C1 segment of cervical spinal cord (tissue), 14 donors: ENCODE measurements at places on chromosomes 5 and 9.

DNA sequence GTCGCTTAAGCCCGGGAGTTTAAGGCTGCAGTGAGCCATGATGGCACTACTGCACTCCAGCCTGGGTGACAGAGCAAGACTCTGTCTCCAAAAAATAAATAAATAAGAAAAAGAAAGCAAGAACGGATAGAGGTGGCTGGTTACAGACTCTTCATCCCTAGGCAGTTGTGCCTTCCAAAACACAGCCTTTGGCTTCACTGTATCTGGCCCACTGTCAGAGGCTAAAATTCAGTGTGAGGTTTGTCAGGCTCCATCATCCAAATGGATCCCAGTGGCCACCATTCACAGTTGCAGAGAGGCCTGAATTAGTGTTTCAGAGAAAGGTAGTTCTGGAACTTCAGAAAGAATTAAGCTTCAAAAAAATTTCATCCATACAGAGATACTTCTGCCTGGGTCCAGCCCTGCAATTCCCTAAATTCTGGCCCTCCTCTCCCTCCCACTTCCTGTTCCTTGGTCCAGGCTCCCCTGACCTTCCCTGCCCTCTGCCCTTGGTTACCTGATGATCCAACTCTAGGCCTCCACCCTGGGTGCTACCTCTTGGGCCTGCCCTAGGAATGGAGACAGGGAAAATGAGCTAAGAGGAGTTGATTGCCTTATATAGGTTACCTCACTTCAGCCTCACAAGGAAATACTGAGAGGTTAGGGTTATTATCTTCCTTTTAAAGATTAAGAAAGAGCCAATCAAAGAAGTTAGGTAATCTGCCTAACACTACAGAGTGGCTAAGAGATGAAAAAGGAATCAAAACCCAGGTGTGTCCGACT, 97.2 kb upstream of the SLC44A1 start:
- DNase-seq, result no peak

DNA sequence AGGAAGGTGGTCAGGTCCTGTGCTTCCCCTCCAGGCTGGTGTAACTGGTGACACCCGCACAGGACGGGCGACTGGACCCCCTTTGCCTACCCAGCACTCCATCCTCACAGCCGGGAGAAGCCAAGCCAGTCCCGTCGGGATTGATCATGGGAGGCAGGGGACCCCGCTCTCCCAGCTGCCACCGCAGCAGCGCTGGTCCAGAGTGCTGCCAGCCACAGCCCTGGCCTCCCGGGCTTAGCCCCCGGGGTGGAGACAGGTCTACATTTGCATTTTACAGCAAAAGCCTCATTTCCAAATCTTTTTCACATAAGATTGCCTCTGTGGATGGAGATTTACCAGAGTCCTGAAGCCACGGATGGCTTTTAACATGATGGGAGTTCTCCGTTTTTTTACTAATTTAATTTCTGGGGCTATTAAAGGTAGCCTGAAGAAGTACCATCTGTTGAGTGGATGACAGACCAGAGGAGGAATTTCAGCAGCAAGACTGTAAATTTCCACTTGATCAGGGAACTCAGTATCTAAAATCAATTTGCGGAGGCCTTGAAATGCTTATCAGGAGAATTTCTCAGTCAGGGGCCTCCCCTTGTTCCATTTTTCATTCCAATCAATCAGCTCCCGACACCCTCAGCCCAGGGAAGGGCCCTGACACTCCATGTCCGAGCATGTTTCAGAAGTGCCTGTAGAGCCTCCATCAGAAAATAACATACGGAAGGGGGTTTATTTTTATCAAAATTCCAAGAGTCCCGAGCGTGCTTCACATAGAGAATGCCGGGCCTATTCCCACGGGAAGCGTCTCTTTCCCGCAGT, 80.6 kb downstream of the OLFM1 start:
- no peak for DNase-seq

GRCh38 chr5:54593779-54594178, 76.2 kb downstream of the SNX18 start:
- no peak for DNase-seq

DNA sequence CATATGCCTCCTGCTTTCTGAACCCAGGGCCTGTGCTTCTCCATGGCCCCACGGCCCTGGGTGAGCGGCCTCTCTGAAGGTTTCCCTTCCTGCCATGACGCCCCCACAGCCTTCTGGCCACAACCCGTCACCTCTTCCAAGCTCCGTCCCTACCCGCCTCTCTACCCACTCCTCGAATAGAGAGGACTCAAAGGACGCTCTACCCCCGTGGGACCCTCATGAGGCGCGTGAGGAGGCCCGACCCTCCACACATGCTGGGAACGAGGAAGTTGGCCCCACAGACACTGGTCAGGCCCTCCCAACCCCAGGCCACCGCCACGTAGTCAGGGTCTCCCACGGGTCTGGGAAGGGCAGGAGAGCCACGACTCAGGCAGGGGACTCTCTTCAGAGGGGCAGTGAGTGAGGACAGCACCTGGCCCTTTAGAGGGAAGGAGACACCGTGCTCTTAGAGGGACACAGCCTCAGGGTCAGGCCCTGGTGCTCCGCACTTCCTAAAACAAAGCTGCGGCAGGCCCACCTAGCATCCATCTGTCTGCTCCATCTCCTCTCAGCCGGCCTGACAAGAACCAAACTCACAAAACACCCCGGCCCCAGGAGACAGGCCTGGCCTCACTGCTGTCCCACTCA, 5.3 kb downstream of the BRD3 start:
- no peak for DNase-seq
